ENCODE measurements at places on chromosomes 5 and 9.

- no peak for DNase-seq
These were observed 114.0 kb downstream of the DNAH5 start for GRCh38 chr5:13830536-13830935.

DNA sequence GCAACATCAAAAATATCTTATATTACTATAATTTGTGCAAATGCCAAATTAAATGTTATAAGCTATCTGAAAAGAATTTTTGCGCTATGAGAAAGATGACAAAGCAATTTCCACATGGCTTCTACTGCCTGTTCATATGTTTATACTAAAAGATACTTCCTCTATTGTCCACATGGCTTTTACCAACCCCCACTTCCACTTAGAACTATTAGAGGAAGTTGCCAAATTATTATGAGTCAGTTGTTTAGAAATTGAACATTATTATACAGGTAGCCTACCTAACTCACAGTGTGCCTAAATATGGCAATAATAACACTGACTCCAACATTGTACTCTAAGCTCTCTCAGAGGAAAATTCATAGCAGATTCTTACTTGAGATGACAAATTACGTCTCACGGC is 37.6 kb upstream of the SLC27A6 start:
- DNase-seq: peak; percentile 53

DNA sequence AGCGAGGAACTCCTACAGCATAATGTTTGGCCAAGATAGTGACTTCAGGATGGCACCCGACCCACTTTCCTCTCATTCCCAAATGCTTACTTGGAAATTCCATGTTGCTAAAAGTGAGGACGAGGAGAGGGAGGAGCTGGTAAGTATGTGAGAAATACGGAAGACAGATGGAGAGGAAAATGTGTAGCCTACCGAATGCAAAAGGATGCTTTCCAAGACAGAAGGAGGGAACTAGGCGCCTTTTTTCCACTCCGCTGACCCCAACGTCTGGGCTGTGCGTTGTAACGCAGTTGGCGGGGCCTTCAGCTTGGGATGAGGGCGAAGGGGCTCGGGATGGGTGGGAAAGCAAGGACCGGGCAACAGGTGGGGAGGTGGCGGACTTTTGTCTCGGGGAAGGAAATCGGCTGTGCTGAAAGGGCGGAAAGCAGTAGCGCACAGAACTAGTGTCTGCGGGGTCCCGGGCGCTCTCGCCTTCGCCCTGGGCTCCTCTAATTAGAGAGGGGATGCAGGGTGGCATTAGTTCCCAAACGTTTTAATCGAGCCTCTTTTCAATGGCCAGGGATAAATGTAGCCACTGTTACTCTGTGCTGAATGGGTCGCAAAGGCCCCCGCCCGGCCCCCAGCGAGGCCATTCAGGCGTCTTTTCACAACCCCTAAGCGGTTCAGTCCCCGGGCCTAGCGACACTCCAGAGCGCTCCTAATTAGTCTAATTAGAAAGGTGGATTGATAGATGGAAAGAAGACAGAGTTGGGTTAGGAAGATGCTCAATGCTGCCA is 12.6 kb downstream of the FOXD1 start:
- DNase-seq: no peak

DNA sequence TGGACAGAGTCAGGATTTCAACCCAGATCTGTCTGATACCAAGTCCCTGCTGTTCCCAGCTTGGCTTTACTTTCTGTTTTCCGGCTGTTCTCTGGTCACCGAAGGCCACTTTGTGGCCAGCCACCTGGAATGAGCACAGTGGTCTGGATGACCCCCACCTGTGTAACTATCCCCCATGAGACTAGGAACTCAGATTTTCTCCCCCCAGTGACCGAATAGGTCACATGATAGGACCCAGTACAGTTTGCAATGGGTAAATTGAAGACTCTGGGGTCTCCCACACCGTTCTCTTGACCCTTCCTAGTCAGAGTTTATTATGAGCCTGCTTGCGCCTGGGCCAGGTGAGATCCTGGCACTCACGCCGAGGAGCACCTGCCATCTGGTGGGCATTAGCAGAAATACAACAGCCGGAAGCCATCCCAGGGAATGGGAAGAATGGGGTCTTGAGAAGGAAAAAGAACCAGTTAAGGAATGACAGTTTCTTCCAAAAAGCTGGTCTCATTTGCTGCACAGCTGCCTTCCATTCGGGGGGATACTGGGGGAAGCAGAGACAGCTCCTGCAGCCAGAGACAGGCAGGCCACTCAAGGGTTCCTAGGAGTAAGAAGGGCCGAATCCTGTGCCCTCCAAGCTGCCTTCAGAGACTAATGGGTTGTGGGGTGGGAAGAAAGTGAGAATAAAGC is 7.1 kb downstream of the PHYHD1 start:
- peak; percentile 65 for DNase-seq

DNA sequence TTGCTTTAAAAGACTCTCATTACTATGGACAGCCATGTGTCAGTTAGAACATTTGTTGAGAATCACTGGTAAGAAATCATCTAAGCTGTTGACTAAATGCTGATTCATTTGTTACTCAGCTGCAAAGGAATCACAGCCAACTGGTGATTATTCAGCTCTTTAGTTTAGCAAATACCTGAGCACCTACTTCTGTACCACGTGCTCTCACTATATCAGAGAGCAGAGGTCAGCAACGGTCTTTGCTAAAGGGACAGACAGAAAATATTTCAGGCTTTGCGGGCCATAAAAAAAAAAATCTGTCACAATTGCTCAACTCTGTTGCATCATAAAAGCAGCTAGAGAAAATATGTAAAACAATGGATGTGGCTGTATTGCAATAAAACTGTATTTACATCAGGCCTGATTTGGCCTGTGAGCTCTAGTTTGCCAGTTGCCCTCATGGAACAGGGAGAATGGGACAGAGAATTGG is 377.6 kb downstream of the DNAH5 start:
- no peak for DNase-seq

GRCh38 chr5:125657936-125658335 is 765.3 kb upstream of the GRAMD2B start:
- no peak for DNase-seq

GRCh38 chr9:31996331-31996730 is 388.1 kb upstream of the ACO1 start:
- DNase-seq: no peak

DNA sequence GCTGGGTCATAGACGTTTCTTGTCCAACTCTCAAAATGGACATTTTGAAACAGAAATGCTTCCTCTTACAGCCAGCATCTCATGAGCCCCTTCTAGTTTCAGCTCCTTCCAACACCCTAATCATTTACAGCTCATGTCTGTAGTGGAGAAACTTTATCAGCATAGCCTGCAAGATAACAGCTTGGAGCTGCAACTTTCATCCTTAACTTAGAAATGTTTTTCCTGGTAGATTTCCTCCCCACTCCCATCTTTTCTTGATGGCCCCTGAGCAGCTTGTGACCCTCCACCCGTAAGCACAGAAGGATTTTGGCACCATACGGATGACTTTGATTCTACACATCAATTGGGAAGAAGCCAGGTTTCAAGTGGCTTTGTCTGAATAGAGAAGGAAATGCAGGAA is 53.5 kb upstream of the TGFBR1 start:
- no peak for DNase-seq

GRCh38 chr5:82924226-82925060 is 152.8 kb downstream of the TMEM167A start:
- no peak for DNase-seq

DNA sequence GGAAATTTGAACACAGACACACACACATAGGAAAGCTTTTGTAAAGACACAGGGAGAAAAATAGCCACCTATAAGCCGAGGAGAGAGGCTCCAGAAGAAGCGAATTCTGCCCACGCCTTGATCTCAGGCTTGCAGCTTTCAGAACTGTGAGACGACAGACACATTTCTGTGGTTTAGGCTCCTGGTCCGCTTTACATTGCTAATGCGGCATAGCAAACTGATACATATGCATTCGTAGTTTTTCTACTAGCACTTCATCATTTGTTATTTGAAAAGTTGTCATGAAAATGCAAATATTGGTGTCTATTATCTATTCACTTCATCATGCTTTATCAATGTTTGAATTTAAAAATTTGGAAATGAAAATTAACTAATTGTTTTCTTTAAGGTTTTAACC is 674.9 kb downstream of the SEMA5A start:
- no peak for DNase-seq

- DNase-seq: no peak
These were observed 69.3 kb downstream of the DTWD2 start for GRCh38 chr5:118919016-118919415.

DNA sequence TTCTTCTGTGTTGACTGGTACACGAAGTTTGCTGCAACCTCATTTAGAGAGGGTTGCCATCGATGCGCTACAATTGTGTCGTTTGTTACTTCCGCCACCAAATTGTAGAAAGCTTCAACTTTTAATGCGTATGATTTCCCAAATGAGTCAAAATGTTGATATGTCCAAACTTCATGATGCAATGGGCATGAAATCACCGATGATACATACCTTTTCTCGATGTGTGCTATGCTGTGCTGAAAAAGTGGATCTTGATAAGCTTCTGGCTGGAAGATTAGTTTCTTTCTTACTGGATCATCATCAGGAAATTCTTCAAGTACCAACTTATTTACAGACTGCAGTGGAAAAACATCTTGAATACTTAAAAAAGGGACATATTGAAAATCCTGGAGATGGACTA is 65.7 kb downstream of the TMEM38B start:
- DNase-seq: no peak

DNA sequence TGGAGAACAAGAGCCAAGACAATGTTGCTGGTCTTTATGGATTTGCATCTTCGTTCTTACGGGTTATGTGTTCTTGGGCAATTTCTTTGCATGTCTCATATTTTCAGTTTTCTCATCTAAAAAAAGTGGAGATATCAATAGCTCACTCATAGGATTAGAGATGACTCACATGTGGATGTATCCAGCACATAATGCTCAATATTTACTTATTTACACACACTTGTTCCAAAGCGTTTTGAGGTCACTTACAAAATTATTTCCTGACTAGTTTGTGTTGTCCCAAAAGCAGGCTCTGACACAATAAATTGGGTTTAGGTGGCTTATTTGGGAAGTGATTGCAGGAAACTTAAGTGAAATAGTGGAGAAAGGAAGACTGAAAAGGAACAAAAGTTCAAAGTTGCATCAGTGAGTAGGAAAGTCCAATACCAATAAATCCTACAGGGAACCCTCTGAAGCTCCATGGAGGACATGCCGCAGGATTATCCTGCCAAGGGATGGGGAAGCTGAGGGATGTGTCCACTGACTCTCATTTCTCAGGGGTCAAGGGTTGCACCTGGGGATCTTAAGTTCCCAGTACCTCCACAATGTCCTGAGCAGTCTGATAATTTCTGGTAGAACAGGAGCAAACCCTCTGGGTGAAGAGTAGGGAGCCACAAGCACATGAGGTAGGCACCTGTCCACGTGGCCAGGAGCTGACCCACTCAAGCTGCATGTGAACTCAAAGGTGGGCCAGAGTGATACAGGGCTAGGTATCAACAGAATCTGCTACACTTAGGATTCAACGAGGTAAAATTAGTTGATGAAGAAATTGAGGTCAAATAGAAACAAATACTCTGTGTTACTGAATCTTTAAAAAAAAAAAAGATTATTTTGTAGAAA is 37.4 kb upstream of the SLC44A1 start:
- no peak for DNase-seq

Data from endothelial cell of umbilical vein (primary cell).